ENCODE measurements at places on chromosomes 6 and 20. TPM values are rescaled to one million over a fixed set of nuclear protein-coding genes. Genes with fewer than 3 reads are reported as not detected.

DNA sequence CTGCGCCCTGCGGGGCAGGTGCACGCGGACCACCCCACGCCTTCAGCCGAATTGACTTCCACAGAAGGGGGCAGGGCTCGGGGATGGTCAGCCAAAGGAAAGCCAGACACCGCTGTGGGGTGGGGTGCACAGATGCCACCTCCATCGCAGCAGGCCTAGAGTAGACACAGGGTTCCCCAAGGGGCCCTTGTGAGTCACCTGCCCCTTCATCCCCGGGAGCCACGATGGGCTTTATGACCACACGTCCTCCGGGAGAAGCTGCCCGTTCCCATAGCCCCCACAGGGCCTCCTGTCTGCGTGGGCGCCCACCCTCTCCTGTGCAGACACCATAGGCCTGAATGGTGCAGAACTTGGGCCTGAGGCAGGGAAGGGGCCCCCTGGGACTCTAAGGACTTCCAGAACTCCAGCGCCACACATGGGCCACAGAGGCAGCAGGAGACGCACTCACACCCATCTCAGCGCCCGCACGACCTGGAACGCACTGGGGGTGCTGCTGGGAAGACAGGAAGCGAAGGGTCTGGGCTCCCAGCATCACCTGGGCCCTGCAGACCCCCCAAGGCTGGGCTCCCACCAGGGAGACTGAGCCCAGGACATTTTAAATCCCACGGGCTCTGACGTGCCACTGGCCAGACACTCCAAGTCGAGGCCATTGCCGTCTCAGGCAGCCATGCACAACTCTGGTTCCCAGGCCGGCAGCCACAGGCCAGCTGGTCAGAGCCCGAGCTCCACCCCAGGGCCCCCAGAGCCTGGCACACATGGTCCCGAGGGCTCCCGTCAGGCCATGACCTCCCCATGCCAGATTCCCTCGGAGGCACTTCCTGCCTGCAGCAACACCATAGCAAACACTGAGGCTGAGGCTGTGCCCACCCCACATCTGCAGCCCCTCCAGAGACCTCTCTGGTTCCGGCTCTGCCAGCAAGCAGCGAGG, 134.2 kb downstream of the DLL1 start:
- DNase-seq = no peak

- DNase-seq = peak; percentile 53
These were observed 39.9 kb downstream of the HLA-B start for GRCh38 chr6:31317036-31317435.

DNA sequence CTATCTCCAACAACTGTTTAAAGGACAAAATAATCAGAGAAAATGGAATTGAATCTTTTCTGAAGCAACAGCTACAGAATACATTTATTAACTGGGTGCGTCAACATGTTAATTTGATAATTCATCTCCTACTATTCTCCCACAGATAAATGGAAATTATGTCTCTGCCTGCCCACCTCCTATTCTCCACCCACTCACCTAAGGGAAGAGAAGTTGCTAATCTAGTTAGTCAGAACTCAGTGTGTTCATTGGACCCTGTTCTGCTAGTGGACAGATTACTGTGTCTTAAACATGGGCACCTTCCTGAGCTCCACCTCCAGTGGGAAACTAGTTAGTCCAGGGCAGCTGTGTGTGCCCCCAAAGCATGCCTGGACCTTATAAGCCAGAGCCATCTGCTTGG, 41.0 kb downstream of the METTL24 start:
- DNase-seq = no peak

Gene EPM2A
- total RNA-seq = 8.5 TPM

Gene DPPA5
- not detected for total RNA-seq

Gene TNNC2
- total RNA-seq = 1.3 TPM

GRCh38 chr6:125153391-125154117, at the start of gene TPD52L1:
Gene TPD52L1, plus strand, starts transcription at chr6:125153773. Its CDS starts 179 bp downstream, at chr6:125153952.
- peak; percentile 73 for DNase-seq

Gene SEC23B
- total RNA-seq = 51.9 TPM

DNA sequence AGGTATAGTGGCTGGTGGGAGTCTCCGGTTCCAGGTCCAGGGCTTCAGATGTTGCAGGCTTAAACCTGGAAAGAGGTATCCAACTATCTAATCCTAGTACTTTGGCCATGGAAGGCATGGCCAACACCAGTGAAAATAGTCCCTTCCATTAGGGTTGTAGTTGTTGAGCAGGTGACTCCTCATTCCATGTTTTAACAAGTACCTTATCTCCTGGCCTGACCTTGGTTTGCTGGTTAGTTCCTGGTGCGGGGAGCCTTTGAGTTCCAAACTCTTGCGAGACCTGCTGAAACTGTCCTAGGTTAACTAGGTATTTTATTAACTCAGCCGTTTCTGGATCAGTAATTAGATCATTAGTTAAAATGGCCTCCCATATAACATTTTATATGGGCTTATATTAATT, 165.1 kb upstream of the PROKR2 start:
- no peak for DNase-seq

- no peak for DNase-seq
These were observed 59.2 kb downstream of the METTL24 start for GRCh38 chr6:110298916-110299315.

Gene CRYBG1
- not detected for total RNA-seq

DNA sequence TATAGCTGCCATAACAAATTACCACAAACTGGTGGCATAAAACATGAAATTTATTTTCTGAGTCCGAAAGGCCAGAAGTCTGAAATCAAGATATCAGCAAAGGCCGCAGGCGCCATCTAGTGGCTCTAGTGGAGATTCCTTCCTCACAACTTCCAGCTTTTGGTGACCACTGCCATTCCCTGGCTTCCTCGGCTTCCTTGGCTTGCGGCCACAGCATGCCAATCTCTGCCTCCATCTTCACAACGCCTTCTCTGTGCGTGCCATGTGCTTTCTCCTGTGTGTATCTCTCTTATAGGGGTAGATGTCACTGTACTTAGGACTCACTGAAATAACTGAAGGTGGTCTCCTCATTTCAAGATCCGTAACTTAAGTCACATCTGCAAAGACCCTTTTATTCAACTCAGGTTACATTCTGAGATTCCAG, 5.4 kb upstream of the PLAGL1 start:
- DNase-seq = peak; percentile 75

Gene GJA1
- total RNA-seq = 402 TPM

DNA sequence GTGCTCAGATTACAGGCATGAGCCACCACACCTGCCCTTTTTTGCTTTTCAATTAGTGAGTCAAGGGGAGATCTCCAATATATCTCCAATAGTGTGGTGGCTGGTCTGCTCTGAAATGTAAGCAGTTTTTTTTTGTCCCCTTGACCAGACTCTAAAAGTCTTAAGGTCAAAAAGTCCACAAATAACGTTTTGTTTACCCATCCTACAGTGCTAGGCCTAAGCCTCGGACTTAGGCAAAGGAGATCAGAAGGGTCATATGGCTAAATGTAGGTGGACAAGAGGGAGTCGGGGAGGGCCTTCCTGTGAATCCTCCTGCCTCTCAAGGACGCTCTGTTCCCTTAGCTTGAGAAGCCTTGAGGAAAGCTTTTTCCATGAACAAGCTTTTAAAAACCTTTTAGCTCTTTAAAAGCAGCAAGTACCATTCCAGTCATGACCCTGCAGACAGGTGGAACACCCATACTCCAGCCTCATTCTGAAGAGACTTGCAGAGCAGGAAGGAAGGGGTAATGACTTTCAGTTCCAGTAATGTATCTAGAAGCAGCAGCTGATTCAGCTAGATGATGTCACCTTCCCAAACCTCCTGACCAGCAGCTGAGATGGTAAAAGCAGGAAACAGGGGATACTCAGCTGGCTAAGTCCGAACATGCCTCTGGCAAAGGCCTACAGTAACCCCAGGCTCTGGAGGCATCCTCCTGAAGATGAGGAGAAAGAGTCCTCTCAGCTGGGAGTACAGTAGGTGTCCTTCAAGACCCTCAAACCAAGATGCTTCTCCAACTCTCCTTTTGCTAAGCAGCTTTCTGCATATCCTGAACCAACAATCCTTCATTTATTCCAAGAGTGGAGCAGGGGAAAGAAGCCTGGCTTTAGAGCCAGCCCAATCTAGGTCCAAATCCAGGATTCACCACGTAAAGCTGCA, 23.6 kb downstream of the BCL2L1 start:
- DNase-seq = peak; percentile 75

- DNase-seq = no peak
These were observed 60.9 kb upstream of the TOP1 start for GRCh38 chr20:40967700-40968099.

Gene CLPSL2
- total RNA-seq = not detected

Gene UNC5CL
- total RNA-seq = not detected

All from G401 (cell line).